ENCODE measurements at places on chromosomes 12 and 14.
A peak's percentile ranks its signal among the peaks of the same experiment; 100 is the strongest.

DNA sequence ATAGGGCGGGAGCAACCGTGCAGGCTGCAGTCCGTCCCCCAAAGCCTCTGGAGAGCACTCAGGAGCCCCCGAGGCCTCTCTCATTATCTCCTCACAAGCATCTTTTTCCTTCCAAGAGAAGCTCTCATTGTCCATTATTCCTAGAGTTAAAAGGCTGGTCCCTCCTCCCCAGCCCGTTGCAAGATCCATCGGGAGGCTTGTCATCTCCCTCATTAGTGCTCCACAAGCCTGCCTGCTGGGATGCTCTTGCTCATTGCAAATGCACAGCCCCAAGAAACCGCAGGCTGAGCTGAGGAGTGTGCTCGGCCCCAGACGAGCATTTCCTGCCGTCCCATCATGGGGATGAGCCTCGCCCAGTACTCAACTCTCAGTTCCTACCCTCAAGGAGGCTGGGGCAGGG lies 23.3 kb downstream of the NUAK1 start:
- DNase-seq: no peak

- no peak for DNase-seq
Observed at GRCh38 chr14:76227450-76228050, 75.8 kb downstream of the GPATCH2L start.

- DNase-seq: no peak
Observed at GRCh38 chr12:527241-527640, 67.5 kb downstream of the B4GALNT3 start.

DNA sequence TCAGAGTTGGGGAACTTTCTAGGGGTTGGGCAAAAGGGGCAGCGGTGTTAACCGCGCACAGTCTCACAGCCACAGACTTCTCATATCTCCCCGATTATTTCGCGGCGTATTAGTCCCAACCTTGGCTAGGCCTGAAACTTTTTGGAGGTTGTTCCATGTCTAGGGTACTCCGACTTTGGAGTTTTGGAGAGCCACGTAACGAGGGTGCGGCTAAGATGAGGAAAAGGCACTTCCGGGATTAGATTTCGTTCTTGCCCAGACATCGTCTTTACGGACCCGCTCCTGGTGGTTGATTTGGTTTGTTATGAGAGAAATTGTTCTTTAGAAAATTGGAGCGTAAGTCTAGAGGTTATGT lies 513 bp downstream of the CCNK start:
- no peak for DNase-seq

DNA sequence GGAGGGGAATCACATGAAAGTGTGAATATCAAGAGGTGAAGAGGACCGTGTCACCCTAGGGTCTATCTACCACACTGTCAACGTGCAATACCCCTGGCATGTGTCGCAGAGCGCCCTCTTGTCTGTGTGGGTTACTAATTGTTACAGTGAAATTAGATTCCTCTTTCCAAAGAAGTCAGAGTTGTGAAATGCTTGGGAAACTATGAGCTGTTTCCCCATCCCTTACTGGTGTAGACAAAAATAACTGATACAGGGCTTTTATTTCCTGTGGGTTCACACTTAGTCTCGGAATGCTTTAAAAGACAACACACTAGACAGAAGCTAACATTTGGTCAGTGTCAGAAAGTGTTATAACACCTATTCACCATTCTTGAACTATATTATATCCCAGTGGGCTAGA lies 597.3 kb downstream of the NRXN3 start:
- no peak for DNase-seq

GRCh38 chr14:83217492-83217891 lies 1683.8 kb upstream of the SEL1L start:
- DNase-seq: no peak

GRCh38 chr14:68603533-68604360 lies 189.1 kb downstream of the ZFP36L1 start:
- DNase-seq: no peak

GRCh38 chr12:15268927-15269552 lies 47.8 kb upstream of the RERG start:
- DNase-seq: peak; percentile 11

- no peak for DNase-seq
Observed at GRCh38 chr14:86027990-86028389, 498.0 kb downstream of the FLRT2 start.

DNA sequence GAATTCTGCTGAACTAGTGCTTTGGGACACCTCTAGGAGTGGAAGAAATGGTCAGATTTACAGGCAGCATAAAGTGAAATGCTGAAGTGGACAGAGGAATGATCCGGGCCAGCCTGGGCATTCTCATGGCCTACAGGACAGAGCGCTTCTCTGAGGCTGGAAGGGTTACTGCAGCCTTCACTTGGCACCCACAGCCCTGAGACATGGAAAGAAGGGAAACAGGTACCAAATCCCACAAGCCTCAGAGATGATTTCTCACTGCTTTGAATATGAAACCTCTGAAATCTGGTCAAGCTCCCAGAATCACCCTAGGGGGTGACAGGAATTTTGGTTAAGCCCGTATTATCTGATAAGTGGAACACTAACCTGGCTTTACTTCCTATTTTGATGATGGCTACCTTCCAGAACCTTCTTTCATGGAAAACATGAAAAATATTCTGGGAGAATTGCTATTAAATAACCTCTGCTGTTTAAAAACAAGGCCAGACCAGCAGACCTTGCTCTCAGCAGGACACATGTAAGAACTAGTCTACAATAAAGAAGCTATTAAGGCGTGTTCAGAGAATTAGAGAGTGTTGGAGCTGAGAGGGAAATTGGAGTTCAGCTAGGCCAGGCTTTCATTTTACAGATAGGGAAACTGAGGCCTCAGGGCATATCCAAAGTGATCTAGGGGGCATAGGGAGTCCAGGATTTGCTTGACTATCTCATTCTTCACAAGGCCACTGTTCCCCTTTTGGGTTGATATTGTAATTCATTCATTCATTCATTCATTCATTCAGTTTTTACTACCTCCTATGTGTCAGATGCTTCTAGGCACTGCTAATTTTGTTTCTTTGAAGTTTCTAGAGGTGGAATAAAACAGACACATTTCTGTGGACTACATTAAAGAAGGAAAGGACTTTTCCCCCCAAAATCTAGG lies 281.5 kb downstream of the ZFP36L1 start:
- DNase-seq: no peak

DNA sequence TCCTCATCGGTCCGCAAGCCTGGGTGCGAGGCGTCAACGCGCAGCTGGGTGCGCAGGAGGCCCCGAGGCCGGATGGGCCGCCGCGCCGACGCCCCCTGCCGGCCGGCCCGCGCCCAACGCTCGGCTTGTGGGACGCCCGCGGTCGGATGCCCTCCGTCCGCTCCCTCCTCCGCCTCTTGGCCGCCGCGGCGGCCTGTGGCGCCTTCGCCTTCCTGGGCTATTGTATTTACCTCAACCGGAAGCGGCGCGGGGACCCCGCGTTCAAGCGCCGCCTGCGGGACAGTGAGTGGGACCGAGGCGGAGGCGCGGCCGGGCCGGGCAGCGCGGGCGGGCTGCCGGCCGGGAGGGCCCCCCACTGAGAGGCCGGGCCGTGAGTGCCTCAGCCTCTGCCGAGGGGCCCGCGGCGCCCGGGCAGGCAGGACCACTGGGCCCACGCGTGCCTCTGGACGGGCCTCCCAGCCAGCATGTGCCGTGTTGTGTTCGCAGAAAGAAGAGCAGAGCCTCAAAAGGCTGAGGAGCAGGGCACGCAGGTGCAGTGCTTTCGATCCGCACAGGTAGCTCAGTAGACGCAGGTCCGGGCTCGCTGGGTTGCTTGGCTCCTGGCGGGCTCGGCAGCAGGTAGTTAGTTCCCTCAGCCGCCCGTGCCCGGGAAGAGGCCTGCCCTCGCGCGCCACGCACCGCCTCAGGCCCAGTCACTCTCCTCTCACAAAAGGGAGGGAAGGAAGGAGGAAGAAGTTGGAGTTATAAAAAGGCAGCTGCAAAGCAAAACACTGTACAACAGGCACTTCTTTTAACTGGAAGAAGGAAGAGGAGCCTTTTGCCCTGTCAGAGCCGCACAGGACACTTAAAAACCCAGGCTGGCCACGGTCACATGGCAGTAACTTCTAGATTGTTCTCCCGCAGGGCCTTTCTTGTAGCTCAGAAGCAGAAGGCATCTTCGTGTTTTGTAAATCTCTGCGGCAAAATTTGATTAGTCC lies at the start of gene TOMM20L:
Gene TOMM20L, plus strand, starts transcription at position 119 of the 977 bp plus-strand sequence. Its CDS starts 28 bp downstream, at position 147.
- DNase-seq: peak; percentile 90

- no peak for DNase-seq
Observed at GRCh38 chr12:67698672-67699581, 50.4 kb downstream of the DYRK2 start.

DNA sequence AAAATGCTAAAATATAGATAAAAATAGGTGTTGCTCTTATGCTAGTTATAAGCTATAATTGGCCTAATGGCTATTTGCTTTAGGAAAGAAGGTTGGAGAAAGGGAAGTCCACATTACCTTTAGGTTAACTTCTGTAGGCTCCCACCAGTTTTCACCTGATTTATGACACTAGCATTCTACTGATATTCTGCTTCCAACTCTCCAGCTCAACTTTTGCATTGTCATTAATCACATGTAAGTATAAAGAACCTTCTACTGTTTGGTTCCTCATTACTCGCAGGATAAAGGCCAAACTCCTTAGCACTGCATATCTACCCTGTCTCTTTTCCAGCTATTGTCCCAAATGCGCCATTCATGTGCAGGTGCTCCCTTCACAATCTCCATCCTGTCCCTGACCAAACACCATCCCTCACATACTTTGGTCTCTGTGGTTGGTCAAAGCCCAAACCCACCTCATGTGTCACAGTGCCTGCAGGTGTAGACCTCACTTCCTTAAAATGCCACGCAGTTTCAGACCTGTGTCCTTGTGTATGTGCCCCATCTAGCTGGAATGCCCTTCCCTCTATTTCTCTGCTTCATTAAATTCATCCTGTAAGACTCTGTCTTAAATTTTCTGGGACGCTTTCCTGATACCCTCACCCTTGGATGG lies 3.3 kb downstream of the DDHD1 start:
- DNase-seq: no peak

DNA sequence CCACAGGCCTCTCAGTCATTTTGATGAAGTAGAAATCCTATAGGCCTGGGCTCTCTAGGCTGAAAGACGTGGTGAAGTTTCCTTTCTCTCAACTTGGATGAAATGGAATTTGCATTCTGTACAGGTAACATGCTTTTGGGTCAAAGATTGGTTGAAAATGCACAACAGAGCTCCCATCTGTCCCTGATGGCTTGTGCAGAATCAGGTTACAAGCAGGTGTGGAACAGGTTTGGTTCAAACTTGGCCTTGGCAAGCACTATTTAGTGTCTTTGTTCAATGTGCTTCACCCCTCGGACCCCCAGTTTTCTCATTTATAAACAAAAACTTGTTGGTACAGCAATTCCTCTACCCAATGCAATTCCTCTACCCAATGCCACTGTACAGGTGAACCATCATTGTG lies 1493.0 kb downstream of the AACS start:
- DNase-seq: no peak

- peak; percentile 86 for DNase-seq
Observed at GRCh38 chr12:49644620-49644994, 21.2 kb downstream of the PRPF40B start.

- DNase-seq: no peak
Observed at GRCh38 chr12:25740617-25741016, 187.5 kb upstream of the LMNTD1 start.

DNA sequence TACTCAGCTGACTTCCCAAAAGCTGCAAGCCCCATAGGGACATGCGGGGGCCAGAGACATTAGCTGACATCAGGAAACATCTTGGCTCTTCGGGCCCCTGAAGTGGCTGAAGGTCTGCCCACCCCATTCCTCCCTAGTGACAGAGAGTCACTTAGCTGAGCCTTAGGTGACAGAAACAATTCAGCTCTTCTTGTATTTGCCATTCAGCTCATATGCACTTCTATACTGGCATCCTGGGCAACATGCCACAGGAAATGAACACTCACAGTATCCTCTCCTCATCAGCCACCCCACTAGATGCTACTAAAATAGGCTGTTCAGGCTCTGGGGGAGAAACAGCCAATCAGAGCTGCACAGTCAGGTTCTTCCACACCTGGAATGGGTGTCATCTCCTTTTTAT lies 3.4 kb downstream of the DCTN2 start:
- no peak for DNase-seq

- no peak for DNase-seq
Observed at GRCh38 chr12:5309654-5310053, 122.3 kb upstream of the NTF3 start.

GRCh38 chr14:75522224-75522982 lies at the start of gene BATF:
BATF (plus strand) TSS chr14:75522469; CDS start chr14:75522683, 214 bp downstream.
- DNase-seq: no peak

GRCh38 chr12:118034429-118035189 lies 18.1 kb downstream of the RFC5 start:
- DNase-seq: no peak

GRCh38 chr14:69943084-69943780 lies 64.0 kb downstream of the SMOC1 start:
- DNase-seq: no peak

DNA sequence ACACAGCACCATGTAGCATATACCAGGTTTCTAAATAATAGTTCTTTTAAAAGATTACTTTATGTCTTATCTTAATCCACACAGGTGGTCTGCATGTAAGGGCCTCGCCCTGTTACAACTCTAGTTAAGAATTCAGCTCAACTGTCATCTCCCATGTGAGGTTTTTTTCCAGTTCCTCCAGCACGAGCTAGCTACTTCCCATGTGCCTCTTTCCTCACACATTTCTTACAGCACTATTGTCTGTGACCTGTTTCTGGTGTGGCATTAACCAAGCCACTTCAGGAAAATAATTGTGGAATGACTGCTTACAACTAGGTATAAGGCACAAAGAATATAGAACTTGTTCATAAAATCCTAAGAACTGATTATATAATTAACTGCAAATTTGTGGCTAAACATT lies 65.5 kb downstream of the SH2B3 start:
- DNase-seq: no peak

- DNase-seq: no peak
Observed at GRCh38 chr14:55398679-55399078, 13.0 kb downstream of the ATG14 start.

GRCh38 chr14:77804592-77804991 lies 4.7 kb downstream of the ADCK1 start:
- no peak for DNase-seq

DNA sequence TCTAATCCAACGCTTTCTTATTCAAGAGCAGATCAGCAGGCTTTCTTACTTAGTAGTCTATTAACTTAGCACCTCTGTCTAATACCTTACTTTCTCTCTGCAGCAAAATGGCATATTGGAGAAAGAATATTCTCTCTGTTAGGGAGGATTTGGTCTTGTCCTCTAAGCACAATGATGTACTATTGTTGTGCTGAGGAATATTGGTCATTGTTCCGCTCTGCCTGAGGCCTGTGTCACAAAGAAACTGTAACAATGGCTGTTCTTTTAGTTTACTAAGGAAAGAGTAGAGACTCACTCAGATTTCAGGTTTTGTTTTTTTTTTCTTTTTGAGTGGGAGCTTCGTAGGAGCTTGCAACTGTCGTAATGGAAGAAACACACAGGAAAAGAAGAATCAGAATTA lies 1358.8 kb downstream of the LRFN5 start:
- DNase-seq: no peak

- no peak for DNase-seq
Observed at GRCh38 chr14:78764240-78764639, 594.1 kb downstream of the NRXN3 start.
